ENCODE measurements at places on chromosomes 1 and 21. TPM values are rescaled to one million over a fixed set of nuclear protein-coding genes. Genes with fewer than 3 reads are reported as not detected.

GRCh38 chr1:209616366-209617046, 33.0 kb downstream of the CAMK1G start:
- no peak for DNase-seq
- peaks cover 40% of the 10 kb centered on the region for H3K4me1 ChIP-seq
- H3K36me3 ChIP-seq: no peaks in the 10 kb centered on the region
- H3K4me3 ChIP-seq: no peak overlapping the region

GRCh38 chr1:91584878-91585277, 84.2 kb downstream of the CDC7 start:
- DNase-seq: no peak
- no peak overlapping the region for H3K27ac ChIP-seq
- no peaks in the 10 kb centered on the region for H3K36me3 ChIP-seq
- H3K4me1 ChIP-seq: peaks cover 6% of the 10 kb centered on the region
- H3K4me3 ChIP-seq: no peak overlapping the region

DNA sequence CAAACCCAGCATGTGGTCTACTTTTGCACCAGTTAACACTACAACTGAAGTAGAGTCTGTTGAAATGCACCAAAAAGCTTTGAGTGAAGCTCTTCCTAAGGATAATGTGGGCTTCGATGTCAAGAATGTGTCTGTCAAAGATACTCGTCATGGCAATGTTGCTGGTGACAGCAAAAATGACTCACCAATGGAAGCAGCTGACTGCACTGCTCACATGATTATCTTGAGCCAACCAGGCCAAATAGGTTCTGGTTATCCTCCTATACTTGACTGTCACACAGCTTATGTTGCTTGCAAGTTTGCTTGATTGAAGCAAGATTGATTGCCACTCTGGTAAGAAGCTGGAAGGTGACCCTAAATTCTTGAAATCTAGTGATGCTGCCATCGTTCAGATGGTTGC, 85.2 kb downstream of the DENND1B start:
- H3K36me3 ChIP-seq: no peaks in the 10 kb centered on the region
- H3K4me1 ChIP-seq: no peaks in the 10 kb centered on the region
- no peaks in the 10 kb centered on the region for H3K27me3 ChIP-seq
- no peak overlapping the region for H3K4me3 ChIP-seq

DNA sequence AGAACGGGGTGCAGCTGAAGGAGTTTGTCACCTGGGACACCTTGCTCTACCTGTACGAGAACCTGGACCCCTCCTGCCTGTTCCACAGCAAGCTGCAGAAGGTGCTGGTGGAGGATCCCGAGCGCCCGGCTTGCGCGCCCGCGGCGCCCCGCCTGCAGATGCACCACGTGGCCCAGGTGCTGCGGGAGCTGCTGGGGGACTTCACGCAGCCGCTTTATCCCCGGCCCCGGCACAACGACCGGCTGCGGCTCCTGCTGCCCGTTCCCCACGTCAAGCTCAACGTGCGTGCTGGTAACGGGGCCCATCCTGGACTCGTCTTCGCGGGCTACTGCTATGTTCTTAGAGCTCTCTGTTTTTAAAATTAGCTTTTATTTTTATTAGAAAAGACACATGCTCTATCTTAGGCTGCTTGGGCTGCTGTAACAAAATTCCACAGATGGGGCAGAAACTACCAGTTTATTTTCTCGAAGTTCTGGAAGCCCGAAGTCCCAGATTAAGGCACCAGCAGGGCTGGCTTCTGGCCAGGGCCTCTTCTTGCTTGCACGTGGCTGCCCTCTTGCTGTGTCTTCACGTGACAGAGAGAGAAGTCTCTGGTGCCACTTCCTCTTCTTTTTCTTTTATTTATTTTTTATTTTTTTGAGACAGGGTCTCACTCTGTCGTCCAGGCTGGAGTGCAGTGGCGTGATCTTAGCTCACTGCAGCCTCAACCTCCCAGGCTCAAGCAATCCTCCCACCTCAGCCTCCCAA, 38.1 kb downstream of the TRPM2 start:
- H3K27me3 ChIP-seq: peaks cover 7% of the 10 kb centered on the region
- no peak overlapping the region for H3K27ac ChIP-seq
- DNase-seq: peak; percentile 65
- H3K36me3 ChIP-seq: no peaks in the 10 kb centered on the region
- H3K4me3 ChIP-seq: no peak overlapping the region

DNA sequence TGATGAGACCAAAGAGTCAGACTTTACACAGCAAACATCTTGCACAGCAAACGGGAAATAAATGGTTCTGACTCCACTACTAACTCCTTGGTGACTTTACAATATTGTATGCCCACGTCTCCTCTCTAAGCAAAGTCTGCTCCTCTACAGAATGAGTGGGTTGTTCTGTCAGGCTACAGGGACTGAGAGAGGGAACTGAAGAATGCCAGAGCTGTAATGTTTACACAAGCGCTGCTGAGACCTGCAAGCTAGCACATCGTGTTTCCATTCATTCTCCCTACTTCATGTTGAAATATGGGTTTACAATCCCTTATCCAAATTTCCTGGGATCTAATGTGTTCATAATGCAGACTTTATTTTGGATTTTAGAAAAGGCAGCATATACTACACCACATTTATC, 15.9 kb downstream of the DAB1 start:
- no peak overlapping the region for H3K4me3 ChIP-seq
- no peaks in the 10 kb centered on the region for H3K27me3 ChIP-seq
- H3K27ac ChIP-seq: no peak overlapping the region

GRCh38 chr1:115170377-115170776, 81.1 kb upstream of the TSPAN2 start:
- H3K4me1 ChIP-seq: no peaks in the 10 kb centered on the region
- no peak overlapping the region for H3K4me3 ChIP-seq
- H3K27me3 ChIP-seq: no peaks in the 10 kb centered on the region
- DNase-seq: peak; percentile 66
- H3K27ac ChIP-seq: no peak overlapping the region
- no peaks in the 10 kb centered on the region for H3K36me3 ChIP-seq

GRCh38 chr21:37435120-37435519, 68.5 kb downstream of the DYRK1A start:
- H3K27ac ChIP-seq: peak overlapping the region; percentile 71
- H3K4me3 ChIP-seq: no peak overlapping the region
- DNase-seq: peak; percentile 98
- H3K4me1 ChIP-seq: peaks cover 13% of the 10 kb centered on the region
- H3K36me3 ChIP-seq: no peaks in the 10 kb centered on the region

- H3K4me1 ChIP-seq: no peaks in the 10 kb centered on the region
- peaks cover 10% of the 10 kb centered on the region for H3K27me3 ChIP-seq
- H3K4me3 ChIP-seq: no peak overlapping the region
- no peak overlapping the region for H3K27ac ChIP-seq
Observed at GRCh38 chr1:34188418-34188817, 11.7 kb downstream of the C1orf94 start.

- no peaks in the 10 kb centered on the region for H3K27me3 ChIP-seq
- H3K27ac ChIP-seq: peak within 1 kb of the TSS; percentile 85
- peaks cover 10% of the 10 kb centered on the region for H3K36me3 ChIP-seq
- peaks cover 31% of the 10 kb centered on the region for H3K4me1 ChIP-seq
- H3K4me3 ChIP-seq: peak within 1 kb of the TSS; percentile 76
Observed at GRCh38 chr1:155050560-155051341, at the start of gene ADAM15. Gene ADAM15, plus strand, starts transcription at chr1:155051316. Its CDS starts 71 bp downstream, at chr1:155051387.

DNA sequence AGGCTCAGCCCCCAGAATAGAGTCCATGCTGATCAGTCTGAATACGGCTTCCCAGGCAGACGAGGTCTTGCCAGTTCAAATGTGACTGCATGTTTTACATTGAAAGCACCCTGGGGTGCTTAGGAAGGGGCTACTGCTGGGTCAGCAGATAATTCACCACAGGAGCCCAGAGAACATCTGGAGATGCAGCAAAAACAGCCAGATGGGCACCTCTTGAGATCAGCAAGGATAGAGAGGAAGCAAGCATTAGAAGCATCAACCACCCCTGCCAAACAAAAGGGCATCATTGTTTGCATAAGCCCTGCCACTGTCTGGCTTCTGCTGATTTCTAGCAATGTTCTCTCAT, 403.1 kb downstream of the RRAGC start:
- DNase-seq: no peak
- H3K36me3 ChIP-seq: no peaks in the 10 kb centered on the region
- H3K27me3 ChIP-seq: peaks cover 8% of the 10 kb centered on the region
- no peak overlapping the region for H3K4me3 ChIP-seq

- no peak for DNase-seq
- H3K27me3 ChIP-seq: no peaks in the 10 kb centered on the region
- peaks cover 3% of the 10 kb centered on the region for H3K36me3 ChIP-seq
- H3K4me1 ChIP-seq: no peaks in the 10 kb centered on the region
Observed at GRCh38 chr1:33420870-33421775, 9.8 kb downstream of the PHC2 start.

GRCh38 chr1:47937586-47938254, 59.5 kb downstream of the TRABD2B start:
- H3K4me3 ChIP-seq: no peak overlapping the region
- H3K27ac ChIP-seq: peak overlapping the region; percentile 33
- DNase-seq: no peak
- H3K36me3 ChIP-seq: no peaks in the 10 kb centered on the region
- H3K4me1 ChIP-seq: peaks cover 29% of the 10 kb centered on the region

TRIM45 gene
- polyA plus RNA-seq: 25.5 TPM
